ENCODE measurements at places on chromosomes 2 and 18.

GRCh38 chr2:383178-383577 is 95.3 kb upstream of the ALKAL2 start:
- ATAC-seq = no peak

GRCh38 chr18:48539406-48540250 is 797 bp downstream of the CTIF start:
- peak; percentile 14 for ATAC-seq

DNA sequence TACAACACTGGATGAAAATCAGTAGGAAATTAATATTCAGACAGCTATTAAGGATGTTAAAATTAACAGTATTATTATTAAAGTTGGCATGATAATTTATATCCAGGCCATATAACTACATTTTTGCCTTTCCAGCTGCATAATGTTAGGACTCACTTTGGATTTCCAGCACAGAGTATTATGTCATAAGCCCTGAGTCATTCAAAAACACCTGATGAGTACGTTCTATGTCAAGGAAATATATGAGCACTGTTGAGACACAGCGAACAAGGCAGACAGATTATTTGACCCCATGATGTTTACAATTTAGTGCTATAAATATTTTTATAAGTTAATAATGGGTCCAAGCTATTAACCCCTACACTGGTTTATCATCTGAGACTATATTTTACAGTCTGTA is 59.8 kb upstream of the RIT2 start:
- ATAC-seq = no peak

GRCh38 chr2:239220981-239221396 is 179.8 kb downstream of the HDAC4 start:
- ATAC-seq = no peak

- no peak for ATAC-seq
These were observed 961.6 kb upstream of the LRRTM1 start for GRCh38 chr2:81266106-81266505.

- peak; percentile 29 for ATAC-seq
These were observed 7.4 kb downstream of the SP9 start for GRCh38 chr2:174341995-174342685.

DNA sequence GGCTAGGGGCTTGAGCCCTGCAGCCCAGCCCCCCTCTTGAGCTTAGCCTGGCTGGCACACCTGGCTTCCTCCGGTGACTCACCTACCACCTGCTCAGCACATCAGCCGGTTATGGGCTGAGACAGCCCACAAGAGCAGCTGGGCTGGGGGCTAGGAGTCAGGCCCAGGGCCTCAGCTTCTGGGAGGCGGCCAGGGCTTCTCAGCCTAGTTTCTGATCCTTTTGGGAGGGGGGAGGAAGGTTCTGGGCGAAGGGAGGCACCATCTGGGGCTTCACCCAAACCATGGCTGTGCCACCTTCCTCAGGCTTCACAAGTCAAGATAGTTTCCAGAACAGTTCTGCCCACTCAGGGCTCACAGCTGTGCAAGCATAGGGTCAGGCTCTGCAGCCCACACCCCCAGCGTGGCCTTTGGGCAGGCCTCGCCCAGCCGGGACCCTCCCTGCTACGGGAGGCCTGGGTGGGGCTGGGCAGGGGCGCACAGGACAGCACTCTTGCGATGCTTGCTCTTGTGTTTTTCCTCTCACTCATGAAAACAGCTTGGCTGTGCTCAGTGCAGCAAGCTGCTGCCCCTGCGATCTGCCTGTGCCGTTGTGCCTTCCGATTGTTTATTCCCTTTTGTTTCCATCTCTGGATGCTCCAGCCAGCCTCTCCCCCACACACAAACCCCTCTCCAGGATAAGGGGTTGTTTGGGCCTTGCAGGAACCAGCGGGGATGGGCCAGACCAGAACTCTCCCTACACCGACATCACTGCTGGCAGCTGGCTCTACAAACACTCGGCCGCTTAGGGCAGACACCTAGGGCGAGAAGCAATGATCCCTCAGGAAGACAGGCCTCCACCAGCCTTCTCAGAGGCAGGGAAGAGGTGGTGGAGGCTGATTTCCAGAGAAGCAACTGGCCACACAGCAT is 26.1 kb upstream of the SEMA4C start:
- peak; percentile 63 for ATAC-seq

DNA sequence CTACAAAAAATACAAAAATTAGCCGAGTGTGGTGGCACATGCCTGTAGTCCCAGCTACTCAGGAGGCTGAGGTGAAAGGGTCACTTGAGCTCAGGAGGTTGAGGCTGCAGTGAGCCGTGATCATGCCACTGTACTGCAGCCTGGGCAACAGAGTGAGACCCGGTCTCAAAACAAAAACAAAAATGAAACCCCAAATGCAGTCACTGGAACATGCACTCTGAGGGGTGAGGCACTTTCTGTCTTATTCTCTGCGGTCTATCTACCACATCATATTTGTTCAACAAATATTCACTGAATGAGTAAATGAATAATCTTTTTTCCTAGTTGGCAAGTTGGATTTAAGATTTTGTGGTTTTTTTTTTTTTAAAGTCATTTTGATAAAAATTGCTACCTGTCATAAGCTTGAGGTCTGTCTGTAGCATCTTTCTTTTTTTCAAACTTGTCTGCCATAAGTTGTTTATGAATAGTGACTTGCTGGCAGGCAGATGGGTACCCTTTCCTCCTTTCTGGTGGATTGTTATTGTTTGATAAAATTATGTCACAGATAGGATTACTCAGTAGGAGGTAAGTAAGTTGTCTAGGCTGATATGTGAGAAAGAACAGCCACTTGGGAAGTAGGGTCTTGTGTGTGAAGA is 11.8 kb downstream of the CHRNA1 start:
- no peak for ATAC-seq

- no peak for ATAC-seq
These were observed 96.4 kb upstream of the DDX18 start for GRCh38 chr2:117718048-117718447.

- no peak for ATAC-seq
These were observed 235.6 kb downstream of the ALPK2 start for GRCh38 chr18:58393295-58393694.

GRCh38 chr2:239297142-239298004 is 103.4 kb downstream of the HDAC4 start:
- peak; percentile 9 for ATAC-seq

GRCh38 chr18:49444581-49444980 is 15.9 kb downstream of the DYM start:
- ATAC-seq = no peak

GRCh38 chr2:109214651-109215371 is 85.8 kb downstream of the SH3RF3 start:
- no peak for ATAC-seq

GRCh38 chr2:217959723-217960122 is 43.1 kb downstream of the TNS1 start:
- no peak for ATAC-seq

Data from esophagus mucosa (tissue), 1 donor.